ENCODE measurements at places on chromosomes 5 and 9.

- no peak for DNase-seq
Observed at GRCh38 chr9:8653855-8654254, 854.3 kb upstream of the DMAC1 start.

DNA sequence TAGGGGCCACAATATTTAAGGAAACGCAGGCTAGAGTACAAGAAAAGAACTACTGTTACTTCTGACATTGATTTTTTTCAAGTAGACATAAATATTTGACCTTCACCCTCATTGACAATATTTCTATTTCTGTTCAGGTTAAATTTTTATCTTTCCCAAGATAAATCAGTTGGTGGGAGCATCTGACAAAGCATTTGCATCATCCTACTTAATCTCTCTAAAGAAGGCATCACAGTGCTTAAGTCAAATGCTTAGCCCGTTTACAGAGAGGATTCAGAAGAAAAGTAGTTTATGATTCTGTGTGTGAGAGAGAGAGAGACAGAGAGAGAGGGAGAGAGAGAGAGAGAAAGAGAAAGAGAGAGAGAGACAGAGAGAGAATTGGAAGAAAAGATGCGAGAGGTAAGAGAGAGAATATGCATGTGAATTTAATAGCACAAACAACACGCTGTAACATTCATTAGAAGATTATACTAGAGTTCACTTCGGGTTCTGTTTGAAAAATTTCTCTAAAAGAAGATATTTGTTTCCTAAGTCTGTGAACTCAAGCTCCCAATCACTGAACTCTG, 1093.3 kb upstream of the CDH6 start:
- DNase-seq: no peak

GRCh38 chr5:146185161-146185560, 2.7 kb upstream of the LARS1 start:
- no peak for DNase-seq

- DNase-seq: no peak
Observed at GRCh38 chr9:134648701-134649530, 7.3 kb downstream of the COL5A1 start.

GRCh38 chr5:168135897-168136296, 155.5 kb upstream of the WWC1 start:
- no peak for DNase-seq

DNA sequence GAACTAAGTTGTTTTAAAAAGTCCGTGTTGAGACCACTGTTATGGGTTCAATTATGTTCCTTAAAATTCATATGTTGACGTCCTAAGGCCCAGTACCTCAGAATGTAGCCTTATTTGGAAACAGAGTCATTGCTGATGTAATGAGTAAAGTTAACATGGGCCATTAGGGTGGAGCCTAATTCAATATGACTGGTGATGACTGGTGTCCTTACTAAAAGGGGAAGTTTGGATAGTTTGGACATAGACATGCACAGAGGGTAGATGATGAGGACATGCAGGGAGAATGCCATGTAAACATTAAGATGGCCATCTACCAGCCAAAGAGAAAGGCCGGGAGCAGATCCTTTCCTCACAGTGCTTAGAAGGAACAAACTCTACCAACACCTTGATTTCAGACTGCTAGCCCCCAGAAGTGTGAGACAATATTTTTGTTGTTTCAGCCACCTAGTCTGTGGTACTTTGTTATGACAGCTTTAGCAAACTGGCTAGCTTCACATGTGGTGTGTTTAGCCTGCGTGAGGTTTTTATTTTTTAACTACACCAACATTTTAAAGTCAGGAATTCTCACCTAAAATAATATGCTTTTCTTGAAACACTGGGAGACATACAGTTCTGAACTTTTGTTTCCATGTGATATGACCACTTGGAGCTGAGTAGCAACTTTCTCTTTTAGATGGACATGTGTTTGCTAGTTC, 135.3 kb downstream of the YIPF5 start:
- DNase-seq: no peak

- DNase-seq: no peak
Observed at GRCh38 chr5:178555771-178556211, 34.4 kb downstream of the COL23A1 start.

DNA sequence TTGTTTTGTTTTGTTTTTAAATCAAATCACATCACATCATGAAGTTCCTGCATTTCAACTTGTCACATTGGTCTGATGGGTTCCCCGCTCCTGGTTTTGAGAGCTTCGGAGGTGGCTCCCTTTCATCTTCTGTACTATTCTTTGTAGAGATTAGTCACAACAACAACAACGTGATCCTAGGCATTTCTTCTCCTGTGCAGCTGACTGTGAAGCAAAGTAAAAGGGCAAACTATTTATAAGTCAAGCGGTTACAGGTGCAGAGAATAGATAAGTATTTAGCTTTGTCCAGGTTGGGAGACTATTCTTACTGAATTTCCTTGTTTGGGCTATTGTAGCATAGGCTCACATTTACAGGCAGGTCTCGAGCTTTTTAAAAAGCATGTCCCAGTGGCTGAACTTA, 197.7 kb upstream of the CDKN2B start:
- DNase-seq: no peak

DNA sequence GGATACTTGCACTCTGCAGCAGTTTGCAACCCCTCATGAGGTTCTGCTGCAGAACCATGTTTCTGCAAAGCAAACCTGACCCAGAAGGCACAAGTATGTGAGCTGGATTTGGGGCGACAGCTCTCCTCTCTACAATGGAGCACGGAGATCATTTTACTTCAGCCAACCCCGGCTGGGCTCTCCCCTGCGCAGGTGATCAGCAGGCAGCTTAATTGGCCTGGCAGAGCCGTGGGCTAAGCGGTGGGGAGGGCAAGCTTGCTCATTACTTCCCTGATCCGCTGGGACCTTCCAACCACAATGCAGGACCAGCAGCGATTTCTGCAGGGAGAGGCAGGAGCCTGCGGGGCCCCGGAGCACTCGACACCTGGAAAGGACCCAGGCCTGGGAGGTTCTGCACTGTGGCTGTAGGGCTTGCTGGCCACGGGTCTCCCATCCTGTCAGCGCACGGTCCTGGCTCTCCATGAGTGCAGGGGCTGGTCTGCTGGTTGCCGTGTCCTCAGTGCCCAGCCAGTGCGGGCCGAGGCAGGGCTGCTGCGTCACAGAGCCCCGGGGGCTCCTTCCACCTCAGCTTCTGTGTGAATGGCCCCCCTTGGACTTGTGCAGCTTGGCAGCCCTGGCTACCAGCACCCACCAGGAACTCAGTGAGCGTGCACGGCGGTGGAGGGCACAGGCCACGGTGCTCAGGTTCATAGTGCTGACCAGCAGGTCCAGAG, 51.8 kb upstream of the RAPGEF1 start:
- DNase-seq: no peak

DNA sequence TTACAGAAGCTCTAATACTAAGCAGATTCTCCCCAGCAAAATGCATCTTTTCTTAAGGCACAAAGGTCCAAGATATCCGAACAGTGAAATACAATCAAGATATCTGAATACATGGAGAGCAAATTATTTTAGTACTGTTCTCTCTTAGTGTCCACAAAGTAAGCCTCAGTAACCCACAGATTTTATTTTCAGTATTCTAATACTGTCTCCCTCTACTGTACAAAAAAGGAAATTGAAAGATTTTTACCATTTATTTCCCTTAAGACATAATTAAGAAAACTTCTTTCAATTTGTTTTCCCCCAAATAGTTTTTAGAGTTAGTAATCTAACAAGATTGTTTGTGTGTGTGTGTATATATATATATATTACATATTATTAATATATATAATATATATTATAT, 24.7 kb upstream of the NOL6 start:
- no peak for DNase-seq

DNA sequence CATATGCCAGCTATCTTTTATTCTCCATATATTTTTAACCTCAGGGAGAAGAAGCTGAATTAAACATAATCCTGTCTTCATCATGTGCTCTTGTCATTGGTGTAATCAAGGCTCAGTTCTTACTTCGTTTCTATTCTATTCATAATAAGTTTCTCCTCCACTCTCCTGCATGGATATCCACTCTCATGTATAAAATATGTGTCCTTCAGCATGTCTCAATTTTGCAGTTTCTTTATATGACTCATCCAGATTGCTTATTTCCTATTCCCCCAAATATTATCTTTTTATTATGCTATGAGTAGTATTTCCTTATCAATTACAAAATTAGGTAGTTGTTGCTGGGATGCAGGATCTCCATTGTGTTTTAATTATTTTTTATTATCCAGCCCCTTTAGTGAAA, 643.7 kb upstream of the ACO1 start:
- no peak for DNase-seq

- no peak for DNase-seq
Observed at GRCh38 chr5:146948666-146949065, 70.1 kb upstream of the PPP2R2B start.

DNA sequence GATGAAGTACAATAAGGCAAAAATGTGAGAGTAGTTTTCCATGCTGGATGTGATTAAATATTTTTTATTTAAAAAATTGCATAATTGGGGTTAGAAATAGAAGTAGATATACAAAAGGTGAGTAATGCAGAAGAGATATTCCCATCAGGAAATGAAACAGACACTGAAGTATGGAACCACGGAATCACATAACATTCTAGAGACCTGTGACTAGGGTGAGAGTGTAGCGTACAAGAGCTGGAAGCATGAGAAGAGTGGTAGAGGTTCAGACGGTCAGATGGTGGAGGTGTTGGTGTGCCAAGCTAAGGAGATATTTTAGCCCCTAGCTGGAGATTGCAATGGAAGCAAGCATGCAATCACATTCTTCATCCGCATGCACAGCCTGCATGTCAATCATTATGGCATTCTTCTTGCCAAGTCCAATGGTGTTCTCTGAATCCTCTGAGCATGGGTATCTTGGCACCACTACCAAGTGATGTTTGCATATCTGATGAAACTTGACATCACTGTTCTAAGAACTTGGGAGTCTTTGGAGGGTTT, 587.8 kb downstream of the PSAT1 start:
- no peak for DNase-seq

GRCh38 chr9:101594796-101595195, at the start of gene PPP3R2:
PPP3R2 (minus strand) TSS chr9:101594969; CDS start chr9:101594921, 48 bp downstream.
- DNase-seq: no peak

- DNase-seq: no peak
Observed at GRCh38 chr9:104747565-104748358, at the start of gene NIPSNAP3A. NIPSNAP3A (plus strand) TSS chr9:104747683; CDS start chr9:104747793, 110 bp downstream.

- no peak for DNase-seq
Observed at GRCh38 chr9:128781187-128782070, 5.6 kb upstream of the TBC1D13 start.

DNA sequence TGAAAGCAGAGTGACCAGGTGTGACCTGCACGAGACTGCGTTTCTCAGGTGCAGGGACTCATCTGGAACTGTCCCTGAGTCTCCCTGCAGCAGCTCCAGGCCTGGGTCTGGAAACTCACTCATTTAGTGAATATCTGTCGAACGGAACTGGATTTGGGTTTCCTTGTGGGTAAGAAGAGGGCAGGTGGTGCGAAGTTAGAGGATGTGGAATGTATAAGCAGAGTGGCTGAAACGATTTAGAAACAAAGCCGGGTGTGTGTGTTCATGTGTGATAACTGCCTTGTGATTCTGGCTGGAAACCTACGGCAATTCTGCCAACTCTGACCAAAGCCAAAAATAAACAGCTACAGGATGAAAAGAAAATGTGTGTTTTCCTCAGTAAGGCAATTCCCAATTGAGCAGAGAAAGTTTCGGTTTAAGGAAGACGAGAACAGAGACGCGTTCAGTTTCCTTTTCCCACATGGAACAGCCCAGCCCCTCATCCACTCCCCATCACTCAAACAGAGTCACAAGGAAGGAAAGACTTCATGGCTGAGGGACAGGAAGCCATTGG, 130.3 kb downstream of the NSG2 start:
- DNase-seq: peak; percentile 63

DNA sequence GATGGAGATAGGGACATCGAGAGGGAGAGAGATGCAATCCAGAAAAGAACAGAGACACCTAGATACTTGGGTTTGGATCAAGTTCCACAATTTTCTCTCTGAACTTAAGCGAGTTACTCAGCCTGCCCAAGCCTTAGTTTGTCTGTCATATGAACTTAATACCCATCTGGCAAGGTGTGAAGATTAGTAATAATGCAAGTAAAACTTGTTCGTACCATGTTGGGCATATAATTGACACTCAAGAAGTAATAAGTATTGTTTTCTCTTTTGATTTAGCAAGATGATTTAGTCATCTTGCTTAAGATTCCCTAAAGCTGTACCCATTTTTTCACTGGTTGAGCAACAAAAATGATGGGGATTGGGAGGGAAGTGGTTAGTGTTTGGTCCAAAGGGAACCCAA, 7.5 kb downstream of the RABGAP1 start:
- DNase-seq: no peak

DNA sequence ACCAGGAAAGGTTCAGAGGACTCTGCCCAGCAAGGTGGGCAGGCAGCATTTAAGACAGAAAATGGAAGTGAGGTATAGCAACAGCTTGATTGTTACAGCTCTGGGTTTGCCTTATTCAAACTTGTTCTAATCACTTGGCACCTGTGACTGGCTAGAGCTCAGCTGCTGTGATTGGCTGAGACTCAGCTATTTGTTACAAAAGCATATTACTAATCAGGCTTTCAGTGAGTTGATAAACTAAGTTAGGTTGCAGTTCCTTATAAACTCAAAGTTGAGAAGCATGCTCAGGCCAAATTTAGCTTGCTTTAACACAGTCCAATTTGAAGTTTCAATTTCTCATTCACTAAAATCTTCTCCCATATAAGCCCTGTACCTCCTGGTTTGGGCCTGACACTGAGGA, 56.3 kb downstream of the GDA start:
- DNase-seq: no peak

- peak; percentile 29 for DNase-seq
Observed at GRCh38 chr5:142716963-142717362, 31.1 kb upstream of the FGF1 start.

GRCh38 chr9:16461851-16462250, 408.6 kb downstream of the BNC2 start:
- DNase-seq: no peak

GRCh38 chr5:109921735-109922380, 232.1 kb downstream of the MAN2A1 start:
- DNase-seq: no peak

DNA sequence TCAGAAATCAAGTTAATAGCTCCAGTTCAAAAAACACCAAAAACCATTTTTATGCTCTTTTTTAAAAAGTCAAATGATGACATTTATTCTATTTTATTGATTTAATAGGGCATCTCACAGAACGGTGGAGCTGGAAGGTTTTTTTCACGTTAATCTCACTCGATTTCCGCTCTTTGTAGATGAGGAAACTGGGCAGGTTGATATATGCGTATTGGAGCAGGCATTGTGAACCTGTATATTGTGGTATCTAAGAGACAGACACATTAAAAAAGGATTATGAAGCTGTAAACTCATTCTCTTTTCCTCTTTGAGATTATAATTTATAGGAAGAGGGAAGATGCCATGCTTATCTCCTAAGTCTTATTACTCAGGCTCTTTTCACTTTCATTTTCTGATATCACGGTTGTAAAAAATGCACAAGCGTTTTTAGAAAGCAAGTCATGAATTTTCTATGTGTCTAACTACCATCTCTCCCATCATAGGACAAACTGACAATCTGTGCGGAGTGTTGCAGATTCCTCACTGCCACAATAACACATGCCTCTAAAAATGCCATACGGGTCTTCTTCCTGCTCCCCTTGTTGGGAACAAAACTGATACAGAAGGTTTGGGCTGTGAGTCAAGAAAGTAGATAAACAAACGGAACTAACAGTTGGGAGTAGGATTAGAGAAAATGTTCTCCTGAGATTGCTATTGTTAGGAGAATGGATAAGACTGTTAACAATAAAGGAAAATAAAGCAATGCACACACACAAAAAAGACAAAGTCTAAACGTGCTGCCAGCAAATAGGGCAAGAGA, 1997.7 kb downstream of the MAT2B start:
- no peak for DNase-seq

GRCh38 chr9:98783518-98784226, 12.7 kb downstream of the ANKS6 start:
- no peak for DNase-seq

- DNase-seq: no peak
Observed at GRCh38 chr9:121217609-121218292, 16.1 kb upstream of the RAB14 start.
